ENCODE measurements at places on chromosomes 11 and 22. TPM values are rescaled to one million over a fixed set of nuclear protein-coding genes. Genes with fewer than 3 reads are reported as not detected.

TYR gene
- total RNA-seq = not detected

CYP2D6 gene
- 0.32 TPM for total RNA-seq

RAG1 gene
- 0.10 TPM for total RNA-seq

SNRPD3 gene
- 245 TPM for total RNA-seq

INSC gene
- total RNA-seq = not detected

ASPHD2 gene
- 1.2 TPM for total RNA-seq

CSRP3 gene
- total RNA-seq = not detected

OMP gene
- not detected for total RNA-seq

KDM4D gene
- 0.13 TPM for total RNA-seq

SLC22A25 gene
- not detected for total RNA-seq

CHRDL2 gene
- total RNA-seq = 4.0 TPM

ALX4 gene
- total RNA-seq = 1.9 TPM

DEFB131B gene
- total RNA-seq = not detected

C11orf21 gene
- not detected for total RNA-seq

MMP27 gene
- total RNA-seq = not detected

ZPR1 gene
- total RNA-seq = 57.4 TPM

PHLDA2 gene
- 81.8 TPM for total RNA-seq

CABP4 gene
- not detected for total RNA-seq

NCF4 gene
- total RNA-seq = 0.08 TPM

SAA4 gene
- total RNA-seq = not detected

UPK3A gene
- not detected for total RNA-seq

CSTPP1 gene
- 34.9 TPM for total RNA-seq

FAR1 gene
- total RNA-seq = 70.7 TPM

YIF1A gene
- total RNA-seq = 117 TPM

TSGA10IP gene
- not detected for total RNA-seq

OR52I2 gene
- total RNA-seq = not detected

BRSK2 gene
- 4.8 TPM for total RNA-seq

DLAT gene
- 34.4 TPM for total RNA-seq

OSM gene
- not detected for total RNA-seq

PCNX3 gene
- 36.3 TPM for total RNA-seq

RPUSD4 gene
- total RNA-seq = 17.4 TPM

SGSM1 gene
- 0.57 TPM for total RNA-seq

GSTT2B gene
- 0.15 TPM for total RNA-seq

LRRN4CL gene
- total RNA-seq = 0.08 TPM

CEP126 gene
- 2.1 TPM for total RNA-seq

TIMP3 gene
- total RNA-seq = 1.5 TPM

FEN1 gene
- total RNA-seq = 88.5 TPM

CBLIF gene
- total RNA-seq = not detected

SMTNL1 gene
- not detected for total RNA-seq

POTEH gene
- not detected for total RNA-seq

ANO1 gene
- total RNA-seq = 2.6 TPM

CHRM1 gene
- total RNA-seq = 0.07 TPM

RRM1 gene
- 95.1 TPM for total RNA-seq

GANAB gene
- total RNA-seq = 264 TPM

CAPN5 gene
- total RNA-seq = 7.0 TPM

PGAP2 gene
- 24.0 TPM for total RNA-seq

SHANK3 gene
- 4.4 TPM for total RNA-seq

CHKB gene
- 17.8 TPM for total RNA-seq

PKDREJ gene
- total RNA-seq = not detected

CALCB gene
- total RNA-seq = 0.15 TPM

OLFML1 gene
- total RNA-seq = not detected

SLC22A8 gene
- not detected for total RNA-seq
